ENCODE measurements at places on chromosomes 4 and X.

DNA sequence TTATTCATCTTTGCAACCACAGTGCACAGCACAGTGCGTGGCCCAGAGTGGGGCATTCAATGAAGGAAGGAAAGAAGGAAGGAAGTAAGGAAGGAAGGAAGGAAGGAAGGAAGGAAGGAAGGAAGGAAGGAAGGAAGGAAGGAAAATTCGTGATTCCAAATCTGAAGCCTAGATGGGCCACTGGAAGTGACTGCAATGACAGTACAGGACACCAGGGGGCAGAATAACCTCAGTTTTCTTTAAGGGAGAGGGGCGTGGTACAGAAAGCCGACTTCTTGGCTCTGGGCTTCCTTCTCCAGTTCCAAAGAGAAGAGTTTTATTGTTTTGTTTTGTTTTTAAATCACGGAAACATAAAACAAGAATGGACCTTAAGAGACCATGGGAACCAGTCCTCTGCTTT is 47.8 kb downstream of the APLN start:
- no peak for DNase-seq

DNA sequence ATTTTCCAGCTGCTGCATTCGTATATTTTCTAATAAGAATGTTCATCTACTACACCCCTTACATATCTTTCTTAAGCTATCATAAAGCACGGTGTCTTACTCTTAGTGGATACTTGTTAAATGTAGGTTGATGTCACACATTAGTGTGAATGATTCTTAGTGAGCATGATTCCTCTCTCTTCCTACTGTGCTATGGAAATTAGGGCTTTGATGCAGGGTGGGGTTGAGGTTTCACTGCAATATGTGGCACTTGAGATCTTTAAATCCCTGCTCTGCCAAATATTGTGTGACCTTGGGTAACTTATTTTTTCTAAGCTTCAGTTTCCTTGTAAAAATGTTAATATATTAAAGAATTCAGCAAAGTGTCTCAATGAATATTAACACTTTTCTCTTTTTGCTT is 188.4 kb downstream of the PDGFRA start:
- DNase-seq, result no peak

GRCh38 chrX:87528487-87528886 is 10.9 kb downstream of the KLHL4 start:
- DNase-seq, result no peak

DNA sequence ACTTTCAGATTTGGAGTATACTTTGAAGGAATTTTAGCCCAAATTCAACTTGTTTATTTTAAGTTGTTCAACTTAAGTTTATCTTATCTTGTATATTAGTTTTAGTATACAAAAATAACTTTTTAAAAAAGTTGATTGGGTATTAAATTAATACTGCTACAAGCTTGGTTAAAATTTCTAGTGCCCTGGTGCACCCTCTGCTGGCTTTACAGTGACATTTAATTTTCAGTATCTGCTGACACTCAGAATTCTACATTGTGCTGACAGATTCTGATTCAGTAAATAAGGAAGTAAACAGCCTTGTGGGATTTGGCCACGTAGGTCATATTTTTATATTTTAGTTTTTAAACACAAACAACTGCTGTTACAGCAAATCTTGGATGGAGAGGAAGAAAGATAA is 2.9 kb downstream of the EDA start:
- DNase-seq, result no peak

DNA sequence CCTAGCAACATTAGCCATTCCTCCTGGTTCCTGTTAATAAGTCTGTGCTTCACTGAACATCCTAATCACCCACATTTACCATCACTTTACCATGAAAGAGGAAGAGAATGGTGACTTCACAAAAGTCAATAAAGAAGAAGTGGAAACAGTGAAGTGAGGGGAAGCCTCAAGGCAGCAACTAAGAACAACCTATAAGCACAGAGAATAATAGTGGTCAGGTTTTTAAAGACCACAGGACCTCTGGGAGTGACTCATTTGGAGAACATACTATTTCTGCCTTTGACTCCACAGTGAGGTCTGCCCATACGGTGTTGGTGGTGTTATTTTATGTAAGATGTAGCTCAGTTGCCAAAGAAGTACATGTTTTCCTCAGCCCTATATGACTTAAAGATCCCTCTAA is 86.0 kb upstream of the TET2 start:
- DNase-seq, result no peak

DNA sequence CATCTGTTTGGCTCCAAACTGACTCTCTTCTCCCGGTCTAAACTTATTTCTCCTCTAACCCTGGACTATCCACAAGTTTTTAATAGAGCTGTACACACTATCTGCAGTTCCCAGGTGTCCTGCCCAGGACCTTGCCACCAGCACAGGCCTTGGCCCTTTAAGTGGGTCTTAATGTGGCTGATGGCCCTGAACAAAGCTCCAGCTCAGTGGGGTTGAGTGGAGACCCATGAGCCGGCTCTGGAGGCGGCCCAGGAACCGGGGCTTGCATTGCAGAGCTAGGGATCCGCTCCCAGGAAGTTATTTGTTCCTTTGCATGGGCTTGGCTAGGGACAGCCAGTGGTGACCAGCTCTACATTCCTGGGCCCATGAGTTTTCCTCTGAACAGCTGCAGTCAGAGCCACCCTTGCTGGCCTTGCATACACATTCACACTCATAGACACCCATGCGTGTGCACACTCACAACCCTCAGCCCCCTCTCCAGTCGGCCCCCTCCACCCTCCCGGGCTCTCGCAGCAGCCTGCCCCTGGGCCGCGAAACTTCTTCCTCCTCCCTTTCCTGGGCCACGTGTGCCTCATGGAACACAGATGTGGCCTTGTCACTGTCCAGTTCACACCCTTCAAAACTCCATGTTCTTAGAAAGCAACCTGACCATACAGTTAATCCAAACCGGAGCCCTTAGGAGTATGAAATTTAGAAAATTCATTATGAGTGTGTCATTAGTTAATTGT is 58.2 kb downstream of the GPR143 start:
- DNase-seq, result no peak

DNA sequence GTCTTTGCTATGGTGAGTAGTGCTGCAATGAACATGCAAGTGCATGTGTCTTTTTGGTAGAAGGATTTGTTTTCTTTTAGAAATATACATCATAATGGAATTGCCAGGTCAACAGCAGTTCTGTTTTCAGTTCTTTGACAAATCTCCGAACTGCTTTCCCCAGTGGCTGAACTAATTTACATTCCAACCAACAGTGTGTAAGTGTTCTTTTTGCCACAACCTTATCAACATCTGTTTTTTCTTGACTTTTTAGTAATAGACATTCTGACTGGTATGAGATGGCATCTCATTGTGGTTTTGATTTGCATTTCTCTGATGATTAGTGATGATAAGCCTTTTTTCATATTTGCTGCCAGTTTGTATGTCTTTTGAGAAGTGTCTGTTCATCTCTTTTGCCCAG is 406.3 kb downstream of the DTHD1 start:
- no peak for DNase-seq

DNA sequence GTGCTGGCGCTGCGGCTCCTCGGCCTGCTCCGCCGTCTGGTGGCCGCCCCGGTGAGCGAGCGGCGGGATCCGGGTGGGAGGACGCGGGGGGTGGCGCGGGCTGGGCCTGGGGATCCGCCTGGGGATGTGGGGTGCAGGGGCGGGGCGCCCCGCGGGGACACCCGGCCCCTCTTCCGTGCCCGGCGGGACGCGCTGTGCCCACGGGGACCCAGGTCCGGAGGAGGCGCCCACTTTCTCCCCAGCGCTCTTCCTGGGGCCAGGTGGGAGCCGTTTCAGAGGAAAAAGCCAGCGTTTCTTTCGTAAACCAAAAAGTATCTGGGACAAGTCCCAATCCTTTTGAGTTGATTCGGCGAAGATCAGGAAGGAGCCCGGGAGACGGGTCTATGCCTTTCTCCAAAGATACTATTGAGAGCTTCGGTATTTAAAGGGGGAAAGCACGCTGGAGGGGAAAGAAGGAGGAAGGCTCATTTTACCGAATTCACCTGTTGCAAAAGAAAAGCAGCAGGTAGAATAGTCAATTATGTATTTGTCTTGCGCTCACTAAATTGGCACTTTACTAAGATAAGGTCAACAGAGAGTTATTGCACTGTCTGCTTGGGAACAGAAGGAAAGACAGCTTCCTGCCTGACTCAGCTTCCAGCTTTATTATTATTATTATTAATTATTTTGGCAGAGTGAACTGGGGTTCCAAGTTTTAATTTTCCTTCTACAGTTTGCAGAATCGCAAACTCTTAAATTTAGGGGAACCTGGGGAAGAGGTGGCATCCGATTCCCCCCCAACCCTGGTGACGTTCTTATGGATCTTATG is 81.5 kb upstream of the CD99 start:
- no peak for DNase-seq

- no peak for DNase-seq
These were observed 180.4 kb downstream of the NR3C2 start for GRCh38 chr4:148261848-148262247.

- no peak for DNase-seq
These were observed 37.6 kb downstream of the FAM193A start for GRCh38 chr4:2574009-2574408.

DNA sequence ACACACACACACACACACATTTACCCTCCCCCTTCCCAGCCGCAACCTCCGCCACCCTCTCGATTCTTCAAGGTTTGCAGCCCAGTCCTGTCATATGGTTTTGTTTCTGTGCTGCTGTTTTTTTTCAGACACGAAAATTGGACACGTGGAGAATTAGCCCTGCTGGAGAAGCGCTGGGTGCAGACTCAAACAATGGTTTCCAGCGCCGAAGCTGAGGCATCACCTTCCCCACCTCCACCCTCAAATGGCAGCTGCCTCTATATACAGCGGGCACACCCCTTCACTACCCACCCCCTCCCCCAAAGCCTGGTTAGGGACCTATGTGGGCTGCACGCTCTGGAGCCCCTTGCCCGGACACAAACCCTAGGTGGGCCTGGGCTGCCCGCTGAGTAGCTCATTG is 87.9 kb downstream of the BCOR start:
- DNase-seq, result no peak

- DNase-seq, result no peak
These were observed 1814.9 kb downstream of the STIM2 start for GRCh38 chr4:28675582-28675981.

DNA sequence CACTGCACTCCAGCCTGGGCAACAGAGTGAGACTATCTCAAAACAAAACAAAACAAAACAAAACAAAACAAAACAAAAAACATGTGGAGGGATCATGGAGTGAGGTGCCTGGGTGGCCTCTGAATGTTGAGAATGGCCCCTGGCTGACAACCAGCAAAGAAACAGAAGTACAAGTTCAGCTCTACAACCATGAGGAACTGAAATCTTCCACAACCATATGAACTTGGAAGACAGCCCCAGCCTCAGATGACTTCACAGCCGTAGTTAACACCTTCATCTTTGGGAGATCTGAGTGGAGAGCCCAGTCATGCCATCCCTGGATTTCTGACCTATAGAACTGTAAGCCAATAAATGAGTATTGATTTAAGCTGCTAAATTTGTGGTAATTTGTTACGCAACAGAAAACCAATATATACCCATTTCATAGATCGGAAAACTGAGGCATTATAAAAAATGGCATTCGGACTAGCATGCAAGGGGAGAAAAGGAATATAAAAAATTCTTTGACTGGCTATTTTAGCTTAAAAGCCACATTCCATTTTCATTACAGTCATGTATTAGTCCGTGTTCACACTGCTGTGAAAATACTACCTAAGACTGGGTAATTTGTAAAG is 138.7 kb upstream of the RAPGEF2 start:
- no peak for DNase-seq

DNA sequence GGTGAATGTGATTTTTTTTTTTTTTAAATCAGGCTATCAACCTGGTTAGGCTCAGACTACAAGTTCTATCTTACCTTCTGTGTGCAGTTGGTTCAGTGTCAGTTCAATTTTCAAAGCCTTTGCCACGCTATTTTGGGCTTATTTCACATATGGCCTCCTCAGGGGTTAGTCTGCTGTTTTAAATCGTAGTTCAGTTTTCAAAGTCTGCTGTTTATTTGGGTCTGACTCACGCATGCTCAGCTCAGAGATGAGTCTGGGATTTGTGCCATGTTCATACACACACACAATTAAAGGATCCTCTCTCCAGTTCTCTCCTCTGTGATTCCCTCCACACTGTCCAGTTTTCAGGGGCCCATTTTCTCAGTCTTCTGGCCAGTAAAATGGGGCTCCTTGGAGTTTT is 32.3 kb upstream of the ZFX start:
- no peak for DNase-seq

GRCh38 chr4:105546086-105546485 is 6.3 kb upstream of the ARHGEF38 start:
- no peak for DNase-seq

GRCh38 chrX:52359614-52360232 is 9.1 kb upstream of the XAGE2 start:
- DNase-seq, result no peak

GRCh38 chrX:39159921-39160507 is 358.8 kb downstream of the MID1IP1 start:
- no peak for DNase-seq

DNA sequence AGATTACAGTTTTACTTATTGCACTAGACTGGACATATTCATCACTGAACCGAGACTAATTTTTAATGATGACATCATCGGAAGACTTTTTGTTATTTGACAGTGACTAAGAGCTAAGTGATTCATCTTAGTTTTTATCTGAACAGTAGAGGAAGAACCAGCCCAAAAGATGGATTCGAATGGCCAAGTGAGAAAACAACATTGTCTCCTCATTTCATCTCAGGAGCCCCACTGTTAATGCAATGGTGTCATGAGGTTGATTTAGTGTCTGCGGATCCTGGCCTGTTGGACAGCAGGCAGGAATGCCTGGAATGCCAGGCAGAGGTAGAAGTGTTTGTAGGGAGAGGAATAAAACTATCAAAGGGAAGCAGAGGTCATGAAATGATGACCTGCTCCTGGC is 37.8 kb upstream of the HPF1 start:
- DNase-seq, result no peak

GRCh38 chr4:41361794-41362526 is 105.2 kb downstream of the UCHL1 start:
- no peak for DNase-seq

GRCh38 chr4:113447769-113448168 is 313.8 kb downstream of the CAMK2D start:
- DNase-seq, result no peak

- DNase-seq, result no peak
These were observed 156.8 kb downstream of the AR start for GRCh38 chrX:67700602-67701001.

DNA sequence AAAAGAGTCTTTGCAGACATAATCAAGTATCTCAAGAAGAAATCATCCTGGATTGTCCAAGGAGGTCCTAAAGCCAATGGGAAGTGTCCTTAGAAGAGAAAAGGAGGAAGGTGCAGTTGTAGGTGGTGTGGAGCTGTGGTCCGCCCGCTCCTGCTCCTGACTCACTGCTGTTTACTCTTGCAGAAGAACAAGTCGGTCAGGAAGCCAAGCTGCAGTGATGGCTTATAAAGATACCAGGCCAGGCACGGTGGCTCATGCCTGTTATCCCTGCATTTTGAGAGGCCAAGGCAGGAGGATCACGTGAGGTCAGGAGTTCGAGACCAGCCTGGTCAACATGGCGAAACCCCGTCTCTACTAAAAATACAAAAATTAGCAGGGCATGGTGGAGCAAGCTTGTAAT is 66.4 kb upstream of the ATP6AP2 start:
- DNase-seq, result no peak

GRCh38 chrX:31178064-31178768 is 106.4 kb upstream of the FTHL17 start:
- no peak for DNase-seq
